Esophagus squamous epithelium (tissue), 5 donors: ENCODE measurements at places on chromosomes 7 and 10.

DNA sequence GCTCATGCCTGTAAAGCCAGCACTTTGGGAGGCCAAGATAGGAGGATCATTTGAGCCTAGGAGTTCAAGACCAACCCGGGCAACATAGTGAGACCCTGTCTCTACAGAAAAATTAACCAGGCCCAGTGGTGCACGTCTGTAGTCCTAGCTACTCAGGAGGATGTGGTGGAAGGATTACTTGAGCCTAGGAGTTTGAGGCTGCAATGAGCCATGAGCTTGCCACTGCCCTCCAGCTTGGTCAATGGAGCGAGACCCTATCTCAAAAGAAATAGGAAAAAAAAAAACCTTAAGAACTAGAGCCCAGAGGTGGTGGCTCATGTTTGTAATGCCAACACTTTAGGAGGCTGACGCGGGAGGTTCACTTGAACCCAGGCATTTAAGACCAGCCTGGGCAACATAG is 2.2 kb downstream of the STRA8 start:
- DNase-seq = no peak

- DNase-seq = no peak
These were observed 934 bp downstream of the PRTFDC1 start for GRCh38 chr10:24951201-24952142.

- DNase-seq = no peak
These were observed 20.4 kb downstream of the GNG11 start for GRCh38 chr7:93941945-93942344.

GRCh38 chr7:79512261-79512660 is 58.8 kb upstream of the MAGI2 start:
- DNase-seq = no peak
